ENCODE measurements at places on chromosomes 7 and 10.

DNA sequence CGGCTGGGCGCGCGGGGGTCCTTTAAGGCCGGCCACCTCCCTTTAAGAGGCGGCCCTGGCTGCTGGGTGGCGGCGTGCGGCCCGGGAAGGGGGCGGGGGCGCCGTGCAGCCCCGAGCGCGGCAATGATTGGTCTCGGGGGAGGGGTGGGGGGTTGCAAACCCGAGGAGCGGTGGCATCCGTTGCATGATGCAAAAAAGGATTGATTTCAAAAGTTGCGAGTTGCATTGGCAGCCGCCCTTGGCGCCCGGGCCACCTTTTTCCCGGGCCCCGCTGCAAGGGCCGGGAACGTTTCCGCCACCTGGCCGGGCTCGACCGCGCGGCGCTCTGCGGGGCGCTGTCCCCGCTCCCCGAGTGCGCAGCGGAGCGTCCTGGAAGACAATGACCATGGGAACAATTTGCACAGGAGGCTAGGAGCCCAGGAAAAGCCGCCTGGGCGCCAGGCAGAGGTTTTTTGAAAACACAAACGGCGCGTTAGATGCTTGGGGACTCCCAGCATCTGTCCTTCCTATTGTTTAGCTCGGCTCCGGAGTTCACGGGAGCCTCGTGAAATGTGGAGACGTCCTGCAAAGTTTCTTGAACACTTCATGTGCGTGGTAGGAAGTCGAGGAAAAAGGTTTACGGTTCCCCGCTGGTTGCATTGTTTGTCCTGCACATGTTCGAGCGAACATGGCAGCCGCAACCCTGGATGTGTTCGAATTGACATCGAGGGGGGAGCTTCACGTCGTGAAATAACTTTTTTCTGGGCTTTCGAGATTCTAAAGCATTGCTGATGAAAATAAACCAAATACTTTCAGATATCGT lies at the start of gene SEPHS1:
Gene SEPHS1 (minus strand): TSS at position 78 of the 802 bp plus-strand sequence. CDS start 3,343 bp downstream, outside the sequence.
- peak; percentile 95 for DNase-seq

DNA sequence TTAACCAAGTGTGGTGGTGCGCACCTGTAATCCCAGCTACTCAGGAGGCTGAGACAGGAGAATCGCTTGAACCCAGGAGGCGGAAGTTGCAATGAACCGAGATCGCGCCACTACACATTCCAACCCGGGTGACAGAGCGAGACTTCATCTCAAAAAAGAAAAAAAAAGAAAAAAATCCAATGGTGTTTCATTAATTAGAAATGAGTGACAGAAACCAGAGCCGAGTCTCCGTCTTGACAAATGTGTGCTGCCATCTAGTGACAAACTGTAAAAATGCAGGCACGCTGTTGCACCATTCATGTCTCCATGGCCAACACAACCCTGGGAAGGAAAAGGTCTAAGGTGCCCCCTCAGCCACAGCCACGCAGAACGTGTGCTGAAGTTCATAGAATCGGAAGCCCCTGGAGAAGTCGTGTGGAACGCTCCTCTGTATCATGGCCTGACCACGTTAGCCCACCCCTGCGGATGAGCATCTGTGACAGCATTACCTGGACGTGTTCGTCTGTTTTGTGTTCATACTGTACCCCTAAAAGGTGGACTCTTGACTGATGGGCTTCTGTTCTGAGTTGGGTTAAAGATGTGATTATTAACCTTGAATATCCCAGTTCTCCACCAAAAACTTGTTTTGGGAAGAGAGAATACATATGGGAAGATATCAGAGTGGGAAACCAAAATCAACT lies 94.9 kb downstream of the LYZL2 start:
- DNase-seq = peak; percentile 95

DNA sequence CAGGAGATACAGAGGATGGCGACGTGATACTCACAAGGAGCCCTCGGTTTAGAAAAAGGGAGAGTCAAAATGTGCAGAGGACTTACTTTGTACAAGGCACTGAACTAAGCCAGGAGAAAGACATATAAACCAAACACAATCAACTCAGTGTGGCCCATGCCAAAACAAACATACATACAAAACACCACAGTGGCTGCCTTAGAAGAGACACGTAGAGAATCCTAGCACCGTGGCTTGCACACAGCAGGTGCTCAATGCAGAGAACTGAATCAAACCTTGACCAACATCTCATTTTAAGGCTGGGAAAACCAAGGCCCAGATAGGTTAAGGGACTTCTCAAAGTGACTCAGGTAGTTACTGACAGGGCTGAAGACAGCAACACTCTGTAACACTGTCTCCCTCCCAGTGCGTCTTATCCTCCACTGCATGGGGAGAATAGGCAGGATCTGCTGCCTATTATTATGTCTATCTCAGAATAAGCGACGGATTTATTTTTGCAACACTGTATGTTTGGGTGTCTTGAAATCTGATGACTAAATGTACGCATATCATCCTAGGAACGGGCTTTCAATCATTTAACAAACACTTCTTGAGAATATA lies 11.0 kb downstream of the SORBS1 start:
- DNase-seq = no peak

- no peak for DNase-seq
Observed at GRCh38 chr7:27834179-27834921, 94.4 kb downstream of the TAX1BP1 start.

DNA sequence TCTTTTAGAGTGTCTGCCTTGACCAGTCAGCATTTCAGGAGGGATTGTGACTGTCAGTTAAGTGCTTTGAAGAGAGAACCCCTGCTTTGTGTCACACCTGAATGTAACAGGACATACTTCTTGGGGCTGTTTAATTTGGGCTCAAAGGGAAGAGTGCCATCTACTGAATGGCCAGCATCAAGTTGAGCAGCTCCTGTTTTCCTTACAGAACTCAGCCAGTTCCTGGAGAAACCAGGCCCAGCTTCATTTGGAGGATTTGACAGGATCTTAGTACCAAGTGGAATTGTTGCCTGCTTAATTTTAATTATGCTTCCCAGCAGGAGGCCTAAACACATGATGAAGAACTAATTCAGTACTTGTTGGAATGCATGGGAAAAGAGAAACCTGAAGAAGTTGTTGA lies 8.3 kb downstream of the ADD3 start:
- DNase-seq = no peak

GRCh38 chr10:11373717-11374171 lies 237.7 kb downstream of the USP6NL start:
- DNase-seq = no peak

GRCh38 chr7:77537778-77538280 lies 734 bp downstream of the PTPN12 start:
- DNase-seq = peak; percentile 63

- no peak for DNase-seq
Observed at GRCh38 chr10:110931769-110932381, 12.5 kb downstream of the SHOC2 start.
